ENCODE measurements at places on chromosomes 3 and 15.
A peak's percentile ranks its signal among the peaks of the same experiment; 100 is the strongest.

GRCh38 chr3:36730966-36731365 lies 33.4 kb downstream of the DCLK3 start:
- DNase-seq: no peak

DNA sequence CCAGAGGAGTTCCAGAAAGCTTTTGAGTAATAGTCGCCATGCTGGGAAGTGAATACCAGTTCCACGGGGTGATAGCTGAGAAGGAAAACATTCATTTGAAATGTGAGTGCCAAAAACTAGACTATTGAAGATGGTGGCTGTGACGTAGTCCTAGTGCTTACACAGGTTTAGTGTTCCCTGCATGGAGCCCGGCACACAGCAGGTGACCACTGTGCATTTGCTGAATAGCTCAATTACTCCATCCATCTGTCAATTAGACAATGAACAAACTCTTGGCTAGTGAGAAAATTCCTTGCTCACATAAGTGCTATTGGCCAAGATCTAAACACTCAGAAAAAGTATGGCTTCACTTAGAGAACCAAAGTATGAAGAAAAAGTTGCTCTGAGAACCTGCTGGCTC lies 448.1 kb upstream of the WNT5A start:
- DNase-seq: no peak

- no peak for DNase-seq
Measured at GRCh38 chr3:184545769-184546168, 15.8 kb upstream of the EPHB3 start.

DNA sequence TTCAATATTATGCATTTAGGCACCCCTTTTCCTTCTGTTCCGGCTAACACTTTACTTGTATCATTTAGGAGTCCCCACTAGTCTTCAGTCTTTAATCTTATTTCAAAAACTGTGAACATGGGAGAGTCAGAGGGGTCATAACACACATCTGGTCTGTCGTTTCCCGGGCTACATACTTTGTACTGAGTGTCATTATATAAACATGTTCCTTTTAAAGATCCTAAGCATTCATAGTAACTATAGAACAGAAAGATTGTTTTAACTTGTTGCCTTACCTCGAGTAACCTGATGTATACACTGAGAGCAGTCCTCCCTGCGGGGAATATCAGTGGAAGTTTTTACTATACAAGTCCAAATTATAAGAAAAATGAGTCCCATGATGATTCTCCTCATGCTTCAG lies 78.2 kb upstream of the VEPH1 start:
- DNase-seq: no peak

DNA sequence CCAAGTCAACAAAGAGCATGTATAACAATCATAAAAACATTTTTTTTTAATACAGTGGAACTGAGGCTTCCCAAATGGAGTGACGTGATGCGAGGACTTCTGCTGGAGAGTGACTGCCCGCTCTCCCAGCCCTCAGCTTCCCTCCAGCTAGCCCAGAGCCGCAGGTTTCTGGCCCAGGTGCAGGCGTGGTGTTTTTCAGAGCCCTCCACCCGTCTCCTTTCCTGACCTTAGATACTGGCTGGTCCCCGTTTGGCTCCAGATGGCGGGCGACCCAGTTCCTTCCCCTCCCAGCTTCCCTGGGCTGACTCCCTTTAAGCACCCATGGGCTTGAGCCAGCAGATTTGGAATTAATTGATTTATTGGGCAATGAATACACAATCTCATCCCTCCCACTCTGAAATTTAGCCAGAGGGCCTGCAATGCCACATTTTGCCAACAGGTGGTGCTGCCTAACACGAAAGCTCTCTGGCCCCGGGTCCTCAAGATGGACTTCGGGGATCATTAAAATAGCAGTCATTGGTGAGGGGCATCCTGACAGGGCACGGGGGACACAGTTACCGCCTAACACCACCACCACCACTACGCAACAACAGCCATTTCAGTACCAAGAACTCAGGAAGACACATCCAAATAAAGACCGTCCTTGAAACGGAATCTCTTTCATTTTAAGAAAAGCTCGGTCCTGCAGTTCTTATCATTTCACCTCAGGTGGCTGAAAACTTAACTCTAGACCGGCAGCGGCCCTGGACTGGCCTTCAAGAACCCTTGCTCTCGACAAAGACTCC lies 47.5 kb upstream of the MUC4 start:
- peak; percentile 96 for DNase-seq

GRCh38 chr3:149340310-149340933 lies 7.0 kb upstream of the TM4SF18 start:
- no peak for DNase-seq

GRCh38 chr3:14467814-14468620 lies 65.6 kb downstream of the SLC6A6 start:
- no peak for DNase-seq

DNA sequence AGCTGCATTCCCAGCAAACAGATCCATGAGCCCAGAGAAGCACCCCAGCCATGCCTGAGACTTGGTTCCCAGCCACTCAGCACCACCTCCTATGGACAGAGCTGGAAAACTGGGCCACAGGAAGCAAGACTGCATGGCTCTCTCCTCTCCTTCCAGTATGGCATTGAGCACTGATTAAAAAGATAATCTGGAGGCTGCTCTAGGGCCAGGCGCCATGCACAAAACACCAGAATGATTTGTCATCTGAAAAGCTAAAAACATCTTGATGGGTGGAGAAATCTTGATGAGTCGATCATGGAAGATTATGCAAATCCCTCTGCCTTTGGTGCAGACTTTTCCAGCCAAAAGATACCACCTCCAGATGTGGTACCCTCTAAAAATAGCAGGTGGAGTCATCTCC lies 62.7 kb upstream of the MRPS22 start:
- no peak for DNase-seq

GRCh38 chr3:194756460-194756779 lies 70.7 kb downstream of the FAM43A start:
- DNase-seq: no peak

GRCh38 chr15:68106656-68107055 lies 52.5 kb downstream of the PIAS1 start:
- DNase-seq: no peak

GRCh38 chr3:8635631-8636030 lies 9.0 kb downstream of the SSUH2 start:
- DNase-seq: no peak

DNA sequence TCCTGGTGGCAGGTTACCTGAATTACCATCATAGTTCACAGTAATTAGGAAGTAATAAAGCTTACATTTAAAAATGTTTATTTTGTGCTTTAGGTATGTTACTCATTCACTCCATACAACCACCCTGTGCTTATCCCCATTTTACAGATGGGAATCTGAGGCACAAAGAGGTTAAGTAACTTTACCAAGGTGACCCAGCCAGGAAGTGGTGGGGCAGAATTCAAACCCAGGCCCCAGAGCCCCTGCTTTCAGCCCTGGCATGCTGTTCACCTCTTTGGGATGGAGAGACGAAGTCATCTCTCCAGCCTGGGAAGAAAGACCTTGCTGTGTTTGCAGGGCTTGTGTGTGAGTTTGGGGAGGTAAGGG lies 285.6 kb upstream of the TPM1 start:
- DNase-seq: no peak

DNA sequence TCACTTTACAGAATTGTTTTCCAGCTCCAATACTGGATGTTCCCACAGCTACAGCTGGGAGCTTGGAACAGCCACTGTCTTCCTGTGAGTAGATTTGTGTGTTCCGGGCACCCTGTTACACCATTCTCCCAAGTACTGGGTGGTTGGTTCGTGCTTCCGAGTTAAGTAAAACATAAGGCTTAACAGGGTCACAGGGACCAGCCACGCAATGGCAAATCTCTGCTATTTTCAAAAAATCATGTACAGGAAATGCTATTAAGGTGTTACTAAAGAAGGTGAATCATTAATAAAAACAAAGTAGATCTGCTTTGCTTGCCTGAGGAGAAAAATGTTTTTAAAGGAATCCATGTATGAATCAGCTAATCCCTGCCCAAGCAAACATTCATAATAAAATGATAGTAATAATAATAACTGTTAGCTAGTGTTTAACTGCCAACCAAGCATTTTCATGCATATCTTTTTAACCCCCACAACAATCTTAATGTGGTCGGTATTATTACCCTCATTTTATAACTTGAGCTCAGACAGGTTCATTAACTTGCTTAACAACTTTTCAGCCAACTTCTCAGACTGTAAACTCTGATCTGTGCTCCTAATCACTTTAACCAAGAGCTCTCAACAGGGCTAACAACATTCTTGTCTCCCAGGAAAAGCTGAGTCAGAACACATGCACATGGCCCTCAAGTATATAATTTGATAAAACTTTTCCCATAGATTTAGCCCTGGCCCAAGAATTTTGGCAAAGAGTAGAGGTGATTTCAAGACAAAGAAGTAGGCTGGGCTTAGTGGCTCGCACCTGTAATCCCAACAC lies 2.7 kb upstream of the C2CD4A start:
- no peak for DNase-seq

DNA sequence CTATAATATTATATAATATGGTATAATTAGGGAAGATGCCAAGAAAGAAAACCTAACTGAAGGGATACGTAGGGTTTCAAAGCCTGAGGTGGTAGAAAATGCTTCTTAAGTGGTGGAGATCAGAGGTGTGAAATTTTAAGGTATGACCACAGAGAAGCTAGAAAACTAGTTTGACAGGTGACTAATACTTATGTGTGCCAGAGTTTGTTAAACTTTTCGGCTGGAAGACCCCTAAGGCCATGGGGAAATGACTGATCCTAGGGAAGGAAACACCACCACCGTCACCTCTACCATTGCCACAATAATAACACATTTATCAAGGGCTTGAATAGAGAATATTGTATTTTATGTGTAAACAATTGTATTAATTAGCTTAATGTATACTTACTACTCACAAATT lies 261.4 kb upstream of the GBE1 start:
- DNase-seq: no peak

DNA sequence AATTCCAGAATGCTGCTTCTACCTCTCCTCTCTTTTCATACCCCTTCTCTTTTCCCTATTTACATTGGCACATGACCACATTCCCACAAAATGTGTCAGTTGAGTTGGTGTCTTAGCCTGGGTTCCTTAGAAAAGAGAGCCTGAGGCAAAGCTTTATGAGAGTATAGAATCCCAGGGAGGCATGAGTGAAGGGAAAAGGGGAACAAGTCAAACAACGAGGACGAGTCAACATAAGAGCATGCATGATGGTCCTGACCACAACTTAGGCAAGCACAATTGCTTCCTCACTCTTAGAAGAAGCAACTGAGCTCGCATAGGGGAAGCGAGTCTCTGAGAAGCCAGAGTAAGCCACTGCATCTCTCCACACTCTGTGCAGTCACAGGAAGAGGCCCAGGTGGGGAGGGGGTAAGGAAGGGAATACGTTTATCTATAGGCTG lies 15.4 kb upstream of the ZNF774 start:
- DNase-seq: no peak

DNA sequence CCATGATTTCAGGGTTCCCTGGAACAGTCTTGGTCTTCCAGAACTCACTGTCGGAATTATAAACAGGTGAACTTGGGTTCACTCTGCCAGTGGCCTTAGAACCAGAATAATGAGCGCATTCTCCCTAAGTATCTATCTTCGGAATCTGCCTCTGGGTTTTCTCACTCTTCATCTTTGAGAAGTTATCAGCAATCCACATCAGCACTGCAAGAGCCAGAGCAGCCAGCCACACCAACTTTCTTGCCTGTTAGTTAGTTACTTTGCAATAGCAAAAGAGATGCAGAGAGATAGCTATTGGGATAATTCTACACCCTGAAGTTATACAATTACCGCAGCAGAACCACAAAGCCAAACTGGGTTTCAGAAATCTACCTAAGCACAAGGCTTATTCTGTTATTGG lies 25.8 kb downstream of the GLB1 start:
- DNase-seq: no peak

GRCh38 chr3:177598097-177598833 lies 401.0 kb upstream of the TBL1XR1 start:
- no peak for DNase-seq

GRCh38 chr15:85597155-85597815 lies 197.4 kb downstream of the KLHL25 start:
- no peak for DNase-seq

GRCh38 chr15:68618394-68618793 lies 39.6 kb downstream of the CORO2B start:
- no peak for DNase-seq

DNA sequence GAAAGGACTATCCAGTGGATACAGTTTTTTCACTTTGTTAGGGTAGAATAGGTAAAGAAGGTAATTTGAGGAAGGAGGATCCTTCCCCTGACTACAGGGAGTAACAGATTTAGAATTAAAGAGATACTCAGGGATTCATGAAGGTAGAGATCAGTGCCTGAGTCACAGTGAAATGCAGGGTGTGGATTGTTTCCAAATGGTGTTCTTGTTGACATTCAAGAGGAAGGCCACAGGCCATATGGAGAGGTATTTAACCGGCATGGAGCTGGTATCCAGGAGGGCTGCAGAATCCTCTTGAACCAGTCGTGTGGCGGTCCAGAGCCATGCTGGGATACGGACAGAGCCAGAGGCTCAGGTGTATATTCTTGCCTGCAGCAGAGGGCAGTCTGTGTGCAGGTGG lies 28.2 kb downstream of the GYG1 start:
- DNase-seq: no peak

GRCh38 chr15:80982205-80982604 lies 7.4 kb downstream of the MESD start:
- DNase-seq: no peak

DNA sequence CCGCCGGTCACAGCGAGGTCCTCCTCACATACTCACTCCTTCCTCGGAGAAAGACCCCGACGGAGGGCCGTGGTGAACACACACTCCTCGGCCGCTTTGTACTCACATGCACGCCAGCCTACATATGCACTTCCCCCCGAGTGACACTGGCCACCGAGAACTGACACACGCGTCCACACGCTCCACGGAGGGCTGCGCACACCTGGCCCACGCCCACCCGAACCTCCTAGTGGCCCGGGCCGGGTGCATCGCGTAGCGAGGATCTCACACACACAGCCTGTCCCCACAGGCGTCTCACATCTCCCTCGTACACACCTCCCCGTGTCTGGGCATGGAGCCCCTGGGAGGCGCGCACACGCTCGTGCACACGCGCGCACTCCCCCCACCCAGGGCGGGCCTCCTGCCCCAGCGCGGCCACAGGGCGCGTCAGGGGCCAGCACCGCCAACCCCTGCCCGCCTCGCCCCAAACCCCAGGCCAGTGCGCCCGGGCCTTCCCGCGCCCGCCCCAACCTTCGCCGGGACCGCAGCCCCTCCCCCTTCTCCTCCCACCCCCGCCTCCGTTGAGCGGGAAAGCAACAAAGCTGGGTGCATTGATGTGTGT lies 411 bp upstream of the C3orf70 start:
- no peak for DNase-seq
